PC-3 (cell line): ENCODE measurements at places on chromosomes 6 and 20.

DNA sequence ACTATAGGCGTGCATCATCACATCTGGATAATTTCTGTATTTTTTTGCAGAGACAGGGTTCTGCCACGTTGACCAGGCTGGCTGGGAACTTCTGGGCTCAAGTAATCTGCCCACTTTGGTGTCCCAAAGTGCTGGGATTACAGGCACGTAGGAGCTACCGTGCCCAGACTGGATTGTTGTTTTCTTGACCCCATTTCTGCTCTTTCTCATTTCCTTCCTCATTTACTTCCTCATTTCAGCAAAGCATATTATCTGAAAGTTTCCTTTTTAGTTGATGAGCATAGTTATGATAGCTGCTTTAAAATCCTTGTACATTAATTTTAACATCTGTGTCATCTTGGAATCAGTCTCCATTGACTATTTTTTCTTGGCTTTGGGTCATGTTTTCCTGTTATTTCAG, 301.0 kb upstream of the RUNX2 start:
- no peak for DNase-seq
- H3K4me3 ChIP-seq, result no peak overlapping the region
- no peak overlapping the region for H3K27ac ChIP-seq
- H3K36me3 ChIP-seq, result no peaks in the 10 kb centered on the region

- peak overlapping the region; percentile 15; the same call in 1 of the 2 replicates for H3K4me3 ChIP-seq
- no peak overlapping the region for H3K27ac ChIP-seq
- H3K4me1 ChIP-seq, result peaks cover 9% of the 10 kb centered on the region
Measured at GRCh38 chr6:17584241-17584803, 15.8 kb upstream of the FAM8A1 start.

DNA sequence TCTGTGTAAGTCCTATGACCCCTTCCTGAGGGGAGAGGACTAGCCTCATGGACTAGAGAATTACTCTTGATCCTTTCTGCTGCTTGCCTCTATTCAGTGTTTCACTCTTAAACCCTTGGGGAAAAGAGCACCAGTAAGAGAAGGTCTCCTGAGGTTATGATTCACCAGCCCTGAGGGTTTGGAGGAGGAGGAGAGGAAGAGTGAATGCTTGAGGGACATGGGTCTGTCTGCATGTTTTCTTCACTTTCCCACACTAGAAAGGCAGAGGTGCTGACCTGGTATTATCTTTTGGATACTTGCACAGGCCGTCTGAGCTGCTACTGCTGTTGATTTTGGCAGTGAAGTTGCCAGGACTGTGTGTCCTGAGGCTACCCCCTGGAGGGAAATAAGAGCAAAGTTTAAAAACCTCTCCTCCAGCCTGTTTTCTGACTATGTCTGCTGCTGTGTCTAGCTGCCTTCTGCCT, 78.3 kb downstream of the CD109 start:
- DNase-seq, result peak; percentile 80
- peak overlapping the region; percentile 11; the same call in 1 of the 2 replicates for H3K4me3 ChIP-seq
- no peaks in the 10 kb centered on the region for H3K27me3 ChIP-seq

DNA sequence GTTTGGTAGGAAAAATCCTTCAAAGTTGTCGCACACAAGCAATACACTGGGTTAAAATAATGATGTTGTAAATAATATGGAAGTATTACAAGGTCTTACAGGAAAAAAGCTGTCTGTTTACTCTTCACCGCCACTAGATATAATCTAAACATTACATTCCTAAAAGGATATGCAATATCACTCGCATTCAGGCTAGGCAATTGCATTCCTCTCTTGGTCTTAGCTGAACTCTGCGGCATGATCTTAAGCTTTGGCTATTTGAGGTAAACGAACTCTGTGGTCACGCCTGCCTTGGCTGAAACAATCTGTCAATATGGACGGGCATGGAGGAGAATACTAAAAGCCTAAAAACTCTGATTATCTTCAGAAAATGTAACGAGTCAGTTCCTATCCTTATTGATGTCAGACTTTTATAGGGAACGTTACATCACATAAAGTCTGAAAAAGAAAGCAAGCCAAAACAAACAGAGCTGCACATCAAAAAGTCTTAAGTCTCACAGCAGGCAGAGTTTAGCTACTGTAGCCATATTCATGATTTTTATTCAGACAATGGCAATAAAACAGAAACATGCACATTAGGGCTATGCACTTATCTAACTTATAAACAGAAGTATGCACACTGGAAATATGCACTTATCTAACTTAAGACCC, 30.8 kb upstream of the FILIP1 start:
- no peaks in the 10 kb centered on the region for H3K36me3 ChIP-seq
- peak overlapping the region; percentile 47 for H3K4me3 ChIP-seq
- no peaks in the 10 kb centered on the region for H3K27me3 ChIP-seq
- H3K4me1 ChIP-seq, result peaks cover 5% of the 10 kb centered on the region; the same call in 1 of the 2 replicates

- H3K36me3 ChIP-seq, result no peaks in the 10 kb centered on the region
- H3K4me3 ChIP-seq, result no peak overlapping the region
- H3K27me3 ChIP-seq, result no peaks in the 10 kb centered on the region
Measured at GRCh38 chr6:52555518-52556233, 21.2 kb downstream of the TRAM2 start.

- no peaks in the 10 kb centered on the region for H3K27me3 ChIP-seq
- H3K27ac ChIP-seq, result no peak overlapping the region
- peak; percentile 36 for DNase-seq
- H3K4me3 ChIP-seq, result no peak overlapping the region
Measured at GRCh38 chr6:140105857-140106256, 731.4 kb upstream of the CITED2 start.

GRCh38 chr6:105437236-105437635, 34.4 kb upstream of the PREP start:
- no peak for DNase-seq
- H3K27me3 ChIP-seq, result no peaks in the 10 kb centered on the region
- H3K27ac ChIP-seq, result no peak overlapping the region
- H3K4me1 ChIP-seq, result peaks cover 19% of the 10 kb centered on the region

DNA sequence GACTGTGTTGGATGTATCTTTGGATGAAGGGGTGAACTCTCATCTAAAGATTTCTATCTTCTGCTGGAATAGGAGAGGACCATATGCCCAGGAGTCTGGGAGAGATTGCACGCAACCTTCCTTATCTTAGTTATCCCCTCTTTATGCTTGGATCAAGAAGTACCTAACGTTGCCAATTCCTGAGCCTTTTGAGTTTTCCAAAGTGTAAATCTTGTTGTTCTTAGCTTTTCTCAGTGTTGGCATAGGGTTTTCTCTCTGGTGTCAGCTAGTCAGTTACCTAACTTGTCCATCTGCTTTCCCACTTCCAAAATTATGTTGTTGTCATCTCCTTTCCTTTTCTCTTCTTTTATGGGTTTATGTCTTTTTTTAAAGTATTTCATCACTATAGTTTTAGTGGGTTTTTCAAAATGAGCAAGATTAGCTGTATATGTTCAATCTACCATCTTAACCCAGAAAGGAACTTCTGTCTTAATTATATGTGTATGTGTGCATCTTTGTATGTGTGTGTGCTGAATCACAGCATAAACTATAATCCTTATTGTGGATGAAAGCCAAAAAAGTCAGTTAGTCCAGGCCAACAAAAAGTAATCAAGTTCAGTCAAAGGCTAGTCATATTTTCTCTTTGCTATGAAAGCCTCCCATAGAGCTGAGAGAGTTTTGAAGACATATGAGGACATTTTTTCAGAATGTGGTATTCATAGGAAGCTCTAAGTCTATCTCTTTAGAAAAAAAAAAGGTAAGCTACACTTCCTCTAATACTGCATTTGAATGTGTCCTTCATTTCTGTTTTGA, 72.1 kb downstream of the KHDC1L start:
- no peaks in the 10 kb centered on the region for H3K36me3 ChIP-seq

GRCh38 chr6:127832381-127832780, 68.5 kb downstream of the THEMIS start:
- no peak for DNase-seq
- H3K27me3 ChIP-seq, result no peaks in the 10 kb centered on the region

DNA sequence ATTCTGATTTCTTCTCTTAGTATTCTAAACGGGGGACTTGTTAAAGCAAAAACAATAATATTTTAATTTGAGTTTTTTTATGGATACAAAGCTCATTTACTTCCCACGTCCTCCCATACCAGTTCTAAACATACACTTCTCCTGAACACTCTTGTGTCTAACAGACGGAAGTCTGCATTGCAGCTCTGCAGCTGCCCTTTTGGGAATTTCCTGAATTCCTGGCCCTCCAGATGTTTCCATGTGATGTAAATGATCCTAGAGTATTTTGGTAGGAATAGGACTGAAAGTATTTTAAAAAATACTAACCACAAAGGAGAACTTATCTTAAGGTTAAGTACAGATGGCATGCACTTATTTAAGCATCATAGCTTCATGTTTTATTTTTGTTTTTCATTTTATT, 886.7 kb downstream of the TBC1D32 start:
- H3K4me3 ChIP-seq, result no peak overlapping the region
- no peaks in the 10 kb centered on the region for H3K36me3 ChIP-seq
- no peaks in the 10 kb centered on the region for H3K4me1 ChIP-seq
- DNase-seq, result no peak
- no peak overlapping the region for H3K27ac ChIP-seq

GRCh38 chr6:151276112-151276740, 36.5 kb downstream of the AKAP12 start:
- H3K27me3 ChIP-seq, result no peaks in the 10 kb centered on the region
- H3K4me1 ChIP-seq, result no peaks in the 10 kb centered on the region
- no peak overlapping the region for H3K27ac ChIP-seq
- no peaks in the 10 kb centered on the region for H3K36me3 ChIP-seq
- DNase-seq, result no peak

DNA sequence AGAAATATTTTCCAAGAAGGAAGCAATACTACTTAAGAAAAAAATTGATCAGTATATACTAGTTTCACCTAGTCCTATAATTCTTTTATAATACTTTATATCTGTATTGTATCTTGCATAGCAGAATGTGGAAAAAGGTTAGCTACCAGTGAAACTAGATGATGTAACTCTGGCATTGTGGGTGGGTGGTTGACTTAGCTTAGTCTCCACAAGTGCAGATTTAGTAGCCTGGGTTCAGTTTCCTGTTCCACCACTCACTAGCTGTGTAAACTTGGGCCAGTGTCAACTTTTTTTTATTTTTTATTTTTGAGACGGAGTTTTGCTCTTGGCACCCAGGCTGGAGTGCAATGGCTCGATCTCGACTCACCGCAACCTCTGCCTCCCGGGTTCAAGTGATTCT, 2.0 kb downstream of the MUC21 start:
- DNase-seq, result no peak
- H3K4me3 ChIP-seq, result no peak overlapping the region
- H3K27ac ChIP-seq, result no peak overlapping the region
- no peaks in the 10 kb centered on the region for H3K36me3 ChIP-seq
- H3K27me3 ChIP-seq, result no peaks in the 10 kb centered on the region
